Progenitor cell of endocrine pancreas (in vitro differentiated cells): ENCODE measurements at places on chromosomes 2 and 18.
A peak's percentile ranks its signal among the peaks of the same experiment; 100 is the strongest.

GRCh38 chr2:26578581-26578980, 62.6 kb downstream of the CIB4 start:
- no peak for DNase-seq

GRCh38 chr2:240145461-240145860, 5.0 kb upstream of the OTOS start:
- DNase-seq: no peak

DNA sequence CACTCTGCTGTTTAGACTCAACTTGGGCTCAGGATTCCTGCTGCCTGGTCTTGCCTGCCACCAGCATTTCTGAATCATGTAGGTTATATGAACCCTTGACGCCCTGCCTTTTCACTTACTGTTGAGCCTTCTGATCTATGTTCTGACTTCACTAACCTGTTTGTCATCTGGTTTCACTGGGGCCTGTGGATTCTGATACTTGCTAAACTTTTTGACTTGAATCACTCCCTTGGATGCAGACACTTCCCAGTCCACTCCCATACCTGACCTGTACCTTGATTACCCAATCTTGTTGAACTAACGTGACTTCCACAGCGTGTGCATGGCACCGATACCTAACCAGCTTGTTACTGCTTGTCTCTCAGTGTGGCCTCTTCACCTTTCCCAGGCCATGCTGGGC, 35.6 kb upstream of the SPAG16 start:
- DNase-seq: no peak

DNA sequence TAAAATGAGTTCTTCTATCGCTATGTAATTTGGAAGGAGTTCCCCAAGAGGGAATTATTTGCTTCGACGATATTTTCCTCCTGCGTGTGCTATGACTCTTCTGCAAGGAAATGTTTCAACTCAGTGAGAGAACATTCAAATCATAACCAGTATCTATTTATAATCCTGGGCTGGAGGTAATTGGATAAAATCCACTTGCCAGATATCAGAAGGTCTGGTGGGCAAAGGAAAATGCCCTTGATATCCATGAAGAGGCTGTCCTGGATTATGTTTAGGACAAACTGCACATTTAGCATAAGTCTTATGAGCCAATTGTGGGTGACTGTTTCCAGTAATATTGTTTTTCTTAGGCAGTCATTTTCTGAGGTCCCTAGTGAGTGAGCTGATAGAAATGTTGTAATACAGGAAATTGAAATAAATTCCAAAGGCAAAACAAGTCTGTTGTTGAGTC, 17.7 kb downstream of the RPIA start:
- DNase-seq: no peak

- no peak for DNase-seq
Measured at GRCh38 chr2:100248971-100249370, 73.3 kb downstream of the LONRF2 start.

DNA sequence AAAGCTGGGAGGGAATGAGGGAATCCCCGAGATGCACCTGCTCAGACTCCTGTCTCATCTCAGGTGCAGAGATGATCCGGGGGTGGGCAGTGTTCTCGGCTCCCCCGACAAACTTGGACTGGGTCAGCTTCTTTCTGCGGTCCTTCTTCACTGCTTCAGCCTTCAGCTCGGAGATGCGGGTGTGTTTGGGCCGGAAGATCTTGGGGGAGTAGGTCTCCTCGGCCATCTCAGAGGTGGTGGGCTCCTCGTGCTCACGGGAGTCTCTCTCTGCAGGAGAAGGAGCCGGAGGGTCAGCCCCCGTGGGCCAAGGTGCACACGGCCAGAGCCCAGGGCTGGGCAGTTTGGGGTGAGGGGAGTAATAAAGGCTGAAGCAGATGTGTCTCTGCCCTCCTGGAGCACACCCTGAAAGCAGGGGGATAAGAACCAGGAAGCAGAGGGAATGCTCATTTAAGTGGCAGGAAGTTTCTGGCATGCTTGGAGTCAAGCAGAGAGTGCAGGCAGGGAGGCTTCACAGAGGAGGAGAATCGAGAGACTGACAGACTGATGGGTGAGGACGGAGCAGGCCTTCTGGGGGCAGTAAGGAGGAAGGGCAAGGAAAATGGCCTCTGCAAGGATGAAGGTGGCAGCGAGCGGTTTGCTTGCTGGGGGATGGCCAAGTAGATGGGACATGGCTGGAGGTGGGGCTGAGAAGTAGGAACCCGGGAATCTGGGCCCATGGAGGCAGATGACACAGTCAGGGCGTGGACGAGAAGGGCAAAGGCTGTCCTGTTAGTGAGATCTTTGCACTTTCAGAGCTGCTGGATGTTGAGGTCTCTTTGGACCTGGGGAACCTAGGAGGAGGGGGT, 16.3 kb downstream of the IGFBP5 start:
- no peak for DNase-seq

DNA sequence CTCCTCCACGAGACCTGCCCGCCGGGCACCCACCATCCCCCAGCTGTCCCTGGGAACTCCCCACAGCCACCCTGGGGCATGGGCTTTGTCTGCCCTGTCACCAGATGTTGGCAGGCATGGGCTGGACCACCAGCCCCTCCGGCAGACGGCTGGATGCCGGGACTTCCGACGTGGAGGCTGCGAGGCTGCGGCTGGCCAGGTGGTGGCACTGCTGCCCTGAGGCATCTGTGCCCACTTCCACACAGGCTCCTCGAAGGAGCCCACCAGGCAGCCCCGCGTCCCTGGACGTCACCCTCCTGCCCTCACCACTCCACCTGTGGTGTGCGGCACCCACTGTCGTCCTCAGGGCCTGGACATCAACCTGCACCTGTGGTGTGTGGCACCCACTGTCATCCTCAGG, 319.9 kb upstream of the SALL3 start:
- peak; percentile 32 for DNase-seq

DNA sequence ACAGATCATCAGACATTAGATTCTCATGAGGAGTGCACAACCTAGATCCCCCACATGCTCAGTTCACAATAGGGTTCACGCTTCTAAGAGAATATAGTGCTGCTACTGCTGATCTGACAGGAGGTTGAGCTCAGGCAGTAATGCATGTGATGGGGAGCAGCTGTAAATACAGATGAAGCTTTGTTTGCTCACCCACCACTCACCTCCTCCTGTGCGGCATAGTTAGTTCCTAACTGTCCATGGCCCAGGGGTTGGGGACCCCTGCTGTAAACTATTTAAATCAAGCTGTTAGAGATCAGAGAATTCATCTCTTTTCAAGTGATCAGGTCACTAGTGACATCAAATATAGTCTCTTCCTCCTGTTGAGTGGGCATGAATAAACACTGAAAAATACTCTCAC, 88.8 kb upstream of the ACVR2A start:
- DNase-seq: no peak

- DNase-seq: no peak
Measured at GRCh38 chr18:57863706-57864105, 60.6 kb upstream of the ATP8B1 start.

DNA sequence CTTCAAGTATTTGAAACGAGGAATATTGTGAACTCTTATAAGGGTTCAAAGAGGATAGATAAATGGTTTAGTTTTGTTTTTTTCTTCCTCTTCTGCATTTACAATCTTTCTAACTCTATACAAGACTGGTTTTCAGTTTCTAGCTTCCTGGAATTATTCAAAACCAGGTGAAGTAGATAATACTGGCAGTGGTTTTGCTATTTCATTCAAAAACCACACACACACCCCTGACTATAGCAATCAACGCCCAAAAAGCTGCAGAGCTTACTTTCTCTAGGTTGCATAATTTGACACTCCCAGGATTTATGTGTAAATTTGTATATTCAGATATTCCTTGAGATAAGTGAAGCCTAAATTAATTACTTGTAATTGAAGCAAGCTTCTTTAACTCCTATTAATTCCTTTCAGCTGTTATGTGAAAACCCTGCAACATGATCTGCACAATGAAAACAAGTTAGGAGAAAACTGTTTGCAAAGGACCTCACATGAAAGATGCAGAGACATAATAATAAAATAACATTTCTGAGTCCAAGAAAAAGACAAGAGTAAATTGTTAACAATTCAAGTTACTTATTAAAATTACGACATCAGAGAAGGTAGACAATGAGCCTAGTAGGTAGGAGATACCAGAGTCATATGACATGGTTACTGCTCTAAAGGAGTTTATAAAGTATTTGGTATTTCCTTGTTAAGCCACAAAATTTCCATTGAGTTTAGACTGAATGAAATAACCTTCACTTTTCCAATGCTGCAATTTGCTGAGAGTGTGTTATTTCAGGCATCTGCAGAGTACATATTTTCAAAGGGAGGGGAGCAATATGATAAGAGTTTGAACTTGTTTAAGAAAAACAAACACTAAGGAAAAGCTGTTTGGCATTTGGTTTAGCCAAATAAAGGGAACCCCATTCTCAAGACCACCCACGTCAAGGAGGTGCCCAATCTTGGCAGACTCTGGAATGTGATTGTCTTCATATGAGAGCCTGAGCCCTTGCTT, 1.6 kb upstream of the NFE2L2 start:
- DNase-seq: no peak

DNA sequence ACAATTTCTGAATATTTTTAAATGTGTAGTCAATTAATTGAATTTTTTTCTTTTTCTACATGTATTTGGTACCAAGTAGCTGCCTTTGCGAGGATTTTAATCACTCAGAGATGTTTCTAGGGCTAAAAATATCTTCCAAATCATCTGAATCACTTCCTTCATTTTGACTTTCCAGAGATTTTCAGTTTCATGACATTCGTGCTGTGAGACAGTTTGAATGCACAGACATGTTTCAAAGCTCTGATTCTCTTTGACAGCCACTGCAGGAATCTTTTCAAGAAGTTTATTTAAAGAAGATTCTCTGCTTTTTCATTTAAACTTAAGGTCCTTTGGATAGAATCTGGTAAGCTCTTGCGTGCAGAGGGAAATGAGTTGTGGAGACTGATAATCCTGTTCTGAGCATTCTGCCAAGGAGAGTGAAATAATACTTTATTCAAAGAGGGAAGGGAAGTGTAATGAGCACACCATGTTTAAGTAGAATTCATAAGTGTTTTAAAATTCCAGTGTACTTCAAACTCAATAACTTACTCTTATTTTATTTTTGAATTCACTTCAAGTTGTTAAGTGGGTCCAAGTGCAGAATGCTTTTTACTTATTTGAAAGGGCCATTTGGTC, 9.7 kb downstream of the CYBRD1 start:
- DNase-seq: no peak

- no peak for DNase-seq
Measured at GRCh38 chr18:67218556-67218955, 298.0 kb downstream of the DSEL start.

DNA sequence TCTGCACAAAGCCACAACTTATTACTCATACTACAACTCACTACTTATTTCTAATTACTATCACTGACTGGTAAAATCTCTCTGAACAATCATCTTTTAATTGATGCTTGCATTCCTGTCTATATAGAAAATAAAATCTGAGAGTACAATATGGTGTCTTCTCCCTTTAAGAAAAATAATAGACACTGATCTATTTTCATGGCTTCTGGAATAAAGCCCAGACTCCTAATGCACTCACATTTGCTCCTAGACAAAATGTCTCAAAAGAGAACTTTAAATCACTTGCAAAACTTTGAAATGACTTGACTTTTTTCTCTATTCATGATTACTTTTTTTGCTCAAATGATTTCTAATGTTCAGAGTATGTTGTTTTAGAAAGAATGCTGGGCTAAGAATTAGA, 28.7 kb downstream of the ESCO1 start:
- DNase-seq: no peak
